NCI-H187 (cell line): ENCODE measurements at places on chromosomes 3 and 15.

DNA sequence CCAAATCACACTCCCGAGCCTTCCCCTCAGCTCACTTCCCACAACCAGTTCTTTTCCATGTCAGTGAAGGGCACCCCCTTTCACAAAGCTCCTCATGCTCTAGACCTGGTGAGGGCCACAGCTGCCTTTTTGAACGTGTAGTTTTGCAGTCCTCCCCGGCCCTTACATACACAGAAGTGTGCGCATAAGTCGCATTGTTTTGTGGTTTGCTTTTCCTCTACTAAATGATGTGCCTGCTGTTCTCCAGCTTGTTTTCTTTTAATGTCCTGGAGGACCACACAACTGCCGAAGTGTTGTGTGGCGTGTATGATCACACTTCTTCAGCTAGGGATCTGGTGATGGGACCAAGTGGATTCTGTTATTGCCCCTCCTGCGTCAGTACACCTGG lies 7.6 kb downstream of the C15orf39 start:
- DNase-seq = no peak

GRCh38 chr3:194824100-194824499 lies 138.4 kb downstream of the FAM43A start:
- DNase-seq = no peak

- DNase-seq = no peak
Measured at GRCh38 chr3:190281308-190282051, 40.8 kb downstream of the CLDN1 start.

GRCh38 chr3:399647-400046 lies 203.1 kb downstream of the CHL1 start:
- no peak for DNase-seq
